ENCODE measurements at places on chromosomes 6 and 20.

DNA sequence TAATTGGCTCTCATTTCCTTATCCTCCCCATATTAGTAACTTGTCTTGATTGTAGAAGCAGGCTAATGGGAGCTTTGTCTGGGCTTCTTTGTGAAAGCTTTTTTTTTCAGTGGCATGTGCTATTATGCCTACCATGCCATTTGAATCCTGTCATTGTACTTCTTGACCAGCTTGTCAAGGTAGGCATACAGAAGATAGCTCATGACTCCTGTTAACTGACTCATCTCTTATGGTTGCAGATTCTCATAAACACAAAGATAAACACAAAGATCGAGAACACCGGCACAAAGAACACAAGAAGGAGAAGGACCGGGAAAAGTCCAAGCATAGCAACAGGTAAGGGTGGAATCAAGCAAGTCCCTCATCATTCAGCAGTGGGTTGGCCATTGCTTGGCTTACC, 32.5 kb downstream of the TOP1 start:
- no peak for DNase-seq

- no peak for DNase-seq
Observed at GRCh38 chr20:44582311-44583025, at the start of gene PKIG. Gene PKIG (plus strand): TSS chr20:44582579. CDS start chr20:44614557, 31,978 bp downstream.

DNA sequence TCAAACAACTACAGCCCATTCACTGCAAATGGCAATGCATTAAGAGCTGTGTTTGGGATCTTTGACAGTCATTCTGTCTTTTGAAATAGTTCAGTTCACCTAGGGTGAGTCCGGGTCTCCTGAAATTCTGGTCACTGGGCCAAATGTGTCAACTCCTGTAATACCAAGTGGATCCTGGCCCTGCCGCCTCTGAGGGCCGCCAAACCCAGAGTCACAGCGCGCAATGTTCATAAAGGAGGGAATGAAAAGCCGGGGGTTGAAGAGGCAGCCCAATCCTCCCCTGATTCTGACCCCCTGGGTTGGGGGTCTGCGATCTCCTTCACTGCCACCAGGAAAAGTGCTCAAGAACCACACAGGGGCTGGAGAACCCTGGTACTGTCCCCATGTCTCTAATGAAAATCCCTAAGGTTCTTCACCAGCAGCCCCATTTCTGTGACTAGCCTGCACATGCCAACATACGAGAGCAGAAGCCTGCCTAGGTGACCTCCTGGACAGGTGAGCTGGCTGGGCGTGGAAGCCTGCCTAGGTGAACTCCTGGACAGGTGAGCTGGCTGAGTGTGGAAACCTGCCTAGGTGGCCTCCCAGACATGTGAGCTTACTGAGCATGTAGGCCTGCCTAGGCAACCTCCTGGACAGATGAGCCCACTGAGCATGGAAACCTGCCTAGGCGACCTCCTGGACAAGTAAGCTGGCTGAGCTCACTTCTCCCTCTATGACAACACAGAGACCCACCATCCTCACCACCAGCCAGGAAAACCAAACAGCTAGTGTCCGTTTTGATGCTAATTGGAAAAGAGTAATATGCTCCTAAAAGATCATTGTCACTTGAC, 16.1 kb upstream of the APMAP start:
- DNase-seq = no peak

GRCh38 chr6:128504003-128504654, 16.3 kb downstream of the PTPRK start:
- DNase-seq = no peak

DNA sequence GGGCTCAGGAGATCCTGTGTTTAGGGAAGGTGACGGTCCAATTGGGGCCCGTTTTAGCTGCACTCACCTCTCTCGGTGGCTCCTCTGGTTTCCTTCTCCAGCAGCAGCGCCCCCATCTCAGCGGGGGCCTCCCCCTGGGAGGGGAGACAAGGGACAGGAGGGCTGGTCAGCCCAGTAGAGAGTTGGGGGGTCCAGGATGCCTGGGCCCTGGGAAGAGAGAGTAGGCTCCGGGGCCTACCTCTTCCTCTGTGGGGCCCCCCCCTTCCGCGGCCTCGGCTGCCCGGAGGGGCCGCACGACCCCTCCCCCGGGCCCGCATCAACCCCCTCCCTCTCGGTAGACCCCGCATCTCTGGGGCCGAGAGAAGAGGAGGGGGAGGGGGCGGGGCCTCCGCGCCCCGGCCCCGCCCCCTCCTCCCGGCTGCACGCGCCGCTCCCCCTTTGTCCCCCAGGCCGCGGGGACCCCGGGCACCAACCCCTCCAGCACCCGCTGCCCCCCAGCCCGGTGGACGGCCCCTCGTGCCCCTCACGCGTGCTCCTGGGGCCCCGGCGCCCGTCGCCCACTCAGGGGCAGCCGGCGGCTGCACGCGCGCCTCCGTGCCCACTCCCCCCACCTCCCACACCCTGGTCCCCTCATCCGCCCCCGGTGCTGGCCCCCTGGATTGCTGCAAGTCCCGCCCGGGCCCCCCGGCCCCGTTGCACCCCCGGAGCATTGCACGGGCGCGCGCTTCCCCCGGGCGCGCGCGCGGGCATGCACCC, 464 bp downstream of the EHMT2 start:
- DNase-seq = no peak

GRCh38 chr6:5534643-5535042, 273.3 kb downstream of the FARS2 start:
- DNase-seq = no peak

GRCh38 chr20:51914758-51915157, 112.4 kb upstream of the SALL4 start:
- DNase-seq = no peak

GRCh38 chr6:48098923-48099322, 12.1 kb downstream of the PTCHD4 start:
- DNase-seq = no peak

DNA sequence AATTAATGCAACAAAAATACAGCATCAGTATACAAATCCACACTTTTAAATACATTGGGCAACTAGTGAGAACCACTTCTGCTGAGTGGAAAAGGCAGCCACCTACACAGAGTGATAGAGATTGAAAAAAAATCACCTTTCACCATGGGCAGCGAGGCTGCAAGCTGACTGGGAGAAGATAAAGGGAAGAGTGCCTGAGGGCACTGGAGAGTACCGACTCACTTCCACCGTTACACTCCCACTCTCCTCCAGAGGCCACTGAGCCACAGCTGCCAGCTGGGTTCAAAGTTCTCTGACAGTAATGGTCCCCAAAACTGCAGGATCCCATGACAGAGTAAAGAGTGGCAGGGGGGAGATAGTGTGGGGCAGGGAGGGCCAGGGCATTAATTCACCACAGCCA, 24.1 kb downstream of the PXT1 start:
- DNase-seq = no peak

- no peak for DNase-seq
Observed at GRCh38 chr20:17236766-17237165, 9.9 kb downstream of the PCSK2 start.

DNA sequence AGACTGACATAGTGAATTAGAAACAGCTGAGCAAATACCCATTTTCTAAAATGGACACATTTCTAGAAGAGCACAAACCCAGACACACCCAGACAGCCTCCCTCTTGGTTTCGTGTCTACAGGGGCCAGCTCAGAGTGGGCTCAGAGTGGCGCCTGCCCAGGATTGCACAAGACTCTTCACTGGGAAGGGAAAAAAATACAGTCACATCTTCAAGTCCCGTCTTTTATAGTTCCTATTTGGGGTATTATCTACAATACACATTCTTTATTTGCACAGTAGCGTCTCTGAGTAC, 246.1 kb upstream of the AFDN start:
- no peak for DNase-seq

GRCh38 chr6:161547617-161548016, 273.8 kb upstream of the AGPAT4 start:
- DNase-seq = no peak
